ENCODE measurements at places on chromosomes 1 and 21.

- no peak for DNase-seq
Measured at GRCh38 chr1:118862755-118863154, 125.4 kb downstream of the TBX15 start.

DNA sequence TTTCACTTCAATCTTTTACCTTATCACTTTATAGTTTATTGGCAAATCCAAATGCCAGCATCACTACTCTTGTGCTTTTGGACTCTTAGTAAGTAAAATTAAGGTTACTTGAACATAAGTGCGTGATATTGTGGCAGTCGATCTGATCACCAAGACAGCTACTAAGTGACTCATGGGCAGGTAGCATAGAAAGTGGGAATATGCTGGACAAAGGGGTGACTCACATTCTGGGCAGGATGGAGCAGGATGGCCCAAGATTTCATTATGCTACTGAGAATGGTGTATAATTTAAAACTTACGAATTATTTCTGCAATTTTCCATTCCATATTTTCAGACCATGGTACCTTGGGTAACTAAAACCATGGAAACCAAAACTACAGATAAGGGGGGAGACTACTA lies 120.2 kb downstream of the ROR1 start:
- DNase-seq: no peak

GRCh38 chr21:45387506-45387905 lies 17.5 kb upstream of the COL18A1 start:
- no peak for DNase-seq

GRCh38 chr1:85495556-85495955 lies 30.6 kb upstream of the DDAH1 start:
- no peak for DNase-seq
